ENCODE measurements at places on chromosomes 7 and 10.

DNA sequence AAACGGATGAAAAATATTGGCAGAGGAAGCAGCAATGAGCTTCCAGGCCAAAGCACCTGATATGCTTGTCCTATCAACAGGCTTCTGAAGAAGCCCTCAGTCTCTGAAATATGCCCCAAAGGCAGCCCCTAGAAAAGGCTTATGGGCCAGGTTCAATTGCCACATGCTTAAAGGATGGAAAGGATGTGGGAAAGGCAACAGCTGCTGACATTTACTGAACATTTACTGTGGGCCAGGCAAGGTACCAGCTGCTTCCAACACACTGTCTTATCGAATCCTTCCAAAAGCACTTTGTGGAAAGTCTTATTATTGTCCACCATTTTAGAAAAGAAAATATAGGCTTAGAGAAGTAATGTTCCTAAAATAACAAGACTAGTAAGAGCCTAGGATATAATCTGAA is 56.5 kb downstream of the DOCK4 start:
- no peak for DNase-seq

GRCh38 chr10:89062861-89063260 is 72.3 kb downstream of the FAS start:
- no peak for DNase-seq

DNA sequence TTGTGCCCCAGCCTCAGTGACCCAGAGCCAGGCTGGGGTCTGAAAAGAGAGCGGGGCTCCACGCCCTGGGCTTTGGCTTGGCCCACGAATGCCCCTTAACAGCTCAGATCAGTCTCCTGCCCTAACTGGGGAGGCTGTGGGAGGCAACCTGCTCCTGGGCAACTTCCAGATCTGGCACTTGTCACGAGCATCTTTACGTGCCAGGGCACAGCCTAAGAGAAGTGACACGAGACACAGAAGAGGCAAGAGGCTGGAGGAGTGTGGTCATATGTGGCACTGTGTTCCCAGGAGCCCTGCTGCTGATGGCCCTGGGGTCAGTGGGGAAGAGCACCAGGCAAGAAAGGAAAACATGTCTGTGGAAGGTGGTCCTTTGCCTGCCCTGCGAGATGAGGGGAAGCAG is 97.8 kb upstream of the BTBD16 start:
- DNase-seq: no peak

DNA sequence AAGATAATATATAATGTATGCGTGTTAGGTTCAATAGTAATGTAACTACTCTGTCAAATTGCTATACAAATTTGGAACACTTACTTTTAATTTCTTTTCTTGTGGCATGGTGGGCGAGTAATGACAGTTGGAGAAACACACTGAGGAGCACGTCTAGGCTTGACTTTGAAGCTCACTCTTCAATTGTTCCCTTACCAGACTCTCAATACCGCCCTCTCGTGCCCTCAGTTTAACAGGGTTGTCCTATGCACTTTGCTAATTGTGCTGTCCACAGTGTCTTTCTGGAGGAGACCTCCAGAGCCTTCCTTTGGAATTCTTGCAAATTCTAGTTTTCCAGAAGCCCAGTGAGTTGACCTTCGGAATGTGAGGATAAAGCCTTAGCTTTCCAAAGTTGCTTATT is 107.2 kb upstream of the RELN start:
- DNase-seq: no peak

- no peak for DNase-seq
Observed at GRCh38 chr7:29330136-29330535, 135.6 kb downstream of the CHN2 start.

DNA sequence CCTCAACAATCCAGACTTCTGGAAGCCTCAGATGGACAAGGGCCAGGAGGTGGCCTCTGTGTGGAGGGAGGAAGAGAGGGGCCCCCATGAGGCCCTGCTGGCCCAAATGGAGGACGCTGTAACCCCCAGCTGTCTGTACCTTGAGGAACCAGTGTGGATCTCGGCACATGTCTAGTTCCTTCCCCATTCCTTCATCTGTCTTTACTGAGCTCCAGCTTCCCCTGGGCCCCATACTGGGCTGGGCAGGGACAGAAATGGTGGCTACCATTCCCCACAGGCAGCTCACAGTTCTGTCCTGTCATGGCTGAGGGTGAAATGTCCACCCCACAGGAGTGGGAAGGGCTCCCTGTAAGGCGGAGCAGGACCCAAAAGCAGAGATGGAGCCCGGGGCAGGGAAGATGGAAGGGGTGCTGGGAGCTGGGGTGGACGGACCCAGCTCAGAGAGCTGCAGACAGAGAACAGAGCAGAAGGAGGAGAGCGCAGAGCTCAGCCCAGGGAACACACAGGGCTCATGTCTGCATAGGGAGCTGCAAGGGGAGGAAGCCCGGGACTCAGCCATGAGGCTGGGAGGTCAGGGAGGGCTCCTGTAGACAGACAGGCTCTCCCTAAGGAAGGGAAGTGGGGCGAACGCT is 22.8 kb downstream of the ANTXRL start:
- DNase-seq: no peak

DNA sequence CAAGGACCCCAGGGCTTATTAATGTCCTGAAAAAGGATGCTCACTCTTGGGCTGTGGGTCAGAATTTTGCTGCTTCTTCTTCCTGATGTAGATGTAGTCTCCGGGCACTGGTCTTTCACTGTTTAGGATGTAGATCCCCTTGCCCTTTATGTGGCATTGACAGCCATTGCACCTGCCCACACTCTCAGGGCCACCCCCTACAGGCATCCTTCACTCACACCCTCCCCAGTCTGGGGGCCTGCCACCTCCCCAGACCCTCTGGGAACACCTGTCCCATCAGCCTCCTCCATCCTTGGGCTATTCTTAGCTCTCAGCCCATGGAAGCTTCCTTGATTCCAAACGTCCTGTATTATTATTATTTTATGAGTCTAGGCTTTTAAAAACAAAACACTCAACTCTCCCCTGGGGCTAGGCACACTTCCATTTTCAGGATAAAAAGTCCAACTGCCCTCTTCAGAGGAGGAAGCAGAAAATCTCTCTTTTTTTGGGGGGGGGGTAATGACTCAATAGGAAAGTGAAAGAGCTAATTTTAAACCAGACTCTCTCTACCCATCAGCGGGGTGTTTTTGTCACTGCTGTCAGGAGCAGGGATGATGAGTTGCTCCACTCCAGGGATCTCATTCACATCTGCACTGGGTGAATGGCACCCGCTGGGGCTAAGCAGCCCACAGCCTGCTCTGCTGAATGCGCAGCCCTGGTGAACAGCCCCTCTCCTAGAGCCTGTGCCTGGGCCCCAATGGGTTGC is 11.5 kb upstream of the KLRG2 start:
- DNase-seq: no peak

DNA sequence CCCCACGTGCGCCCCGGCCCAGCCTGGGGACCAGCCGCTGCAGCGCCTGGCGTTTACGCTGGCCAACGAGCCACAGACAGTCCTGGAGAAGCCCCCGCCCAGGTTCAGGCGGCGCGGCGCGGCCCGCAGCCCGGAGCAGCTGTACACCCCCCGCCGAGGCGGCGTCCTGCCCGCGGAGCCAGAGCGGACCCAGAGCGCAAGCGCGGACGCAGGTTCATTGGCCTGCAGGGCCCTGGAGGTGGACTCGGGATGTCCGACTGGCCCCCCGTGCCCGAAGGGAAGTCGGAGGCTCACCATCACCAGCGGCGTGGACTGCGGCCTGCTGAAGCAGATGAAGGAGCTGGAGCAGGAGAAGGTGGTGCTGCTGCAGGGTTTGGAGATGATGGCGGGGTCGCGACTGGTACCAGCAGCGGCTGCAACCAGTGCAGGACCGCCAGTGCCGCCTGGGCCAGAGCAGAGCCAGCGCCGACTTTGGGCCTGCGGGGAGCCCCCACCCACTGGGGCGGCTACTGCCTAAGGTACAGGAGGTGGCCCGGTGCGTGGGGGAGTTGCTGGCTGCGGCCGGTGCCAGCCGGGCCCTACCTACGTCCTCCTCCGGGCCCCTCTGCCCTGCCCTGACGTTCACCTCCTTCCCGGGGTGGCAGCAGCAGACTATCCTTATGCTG is 72.0 kb upstream of the KCTD7 start:
- no peak for DNase-seq

- DNase-seq: no peak
Observed at GRCh38 chr7:33109758-33110238, 594 bp upstream of the RP9 start.

DNA sequence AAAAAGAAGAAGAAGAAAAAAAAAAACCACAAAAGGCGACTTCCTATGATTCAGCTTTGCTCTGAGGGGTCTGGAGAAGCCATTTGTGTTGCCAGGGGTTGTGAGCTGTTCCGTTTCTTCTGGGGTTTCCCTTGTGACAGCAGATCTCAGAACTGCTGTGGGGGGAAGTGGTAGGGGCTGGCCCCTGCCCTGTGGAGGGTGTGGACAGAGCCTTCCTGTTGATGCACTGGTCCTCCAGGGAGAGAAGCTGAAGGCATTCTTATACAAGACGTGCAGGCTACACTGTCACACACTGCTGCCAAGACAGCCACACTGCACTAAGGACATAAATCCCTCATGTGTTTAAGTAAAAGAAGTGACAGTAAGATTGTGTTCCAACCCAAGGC is 17.3 kb upstream of the CSGALNACT2 start:
- DNase-seq: peak; percentile 72

DNA sequence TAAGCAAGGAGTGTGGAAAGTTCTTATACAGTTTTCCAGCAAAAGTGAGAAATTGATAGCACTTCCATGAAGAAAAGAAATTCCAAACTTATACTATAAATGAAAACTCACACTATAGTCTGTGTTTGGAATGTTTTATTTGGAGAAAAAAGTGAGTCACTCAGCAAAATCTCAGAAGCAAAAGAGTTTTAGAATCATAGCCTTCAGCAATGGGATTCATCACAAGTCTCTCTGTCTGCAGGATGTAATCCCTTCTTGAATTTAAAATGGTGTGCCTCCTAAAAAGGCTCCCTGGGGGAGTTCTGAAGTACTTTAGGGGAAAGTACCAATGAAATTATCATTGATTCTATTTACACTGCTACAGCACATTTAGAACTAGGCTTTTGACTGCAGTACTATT is 756.4 kb downstream of the XPNPEP1 start:
- no peak for DNase-seq

DNA sequence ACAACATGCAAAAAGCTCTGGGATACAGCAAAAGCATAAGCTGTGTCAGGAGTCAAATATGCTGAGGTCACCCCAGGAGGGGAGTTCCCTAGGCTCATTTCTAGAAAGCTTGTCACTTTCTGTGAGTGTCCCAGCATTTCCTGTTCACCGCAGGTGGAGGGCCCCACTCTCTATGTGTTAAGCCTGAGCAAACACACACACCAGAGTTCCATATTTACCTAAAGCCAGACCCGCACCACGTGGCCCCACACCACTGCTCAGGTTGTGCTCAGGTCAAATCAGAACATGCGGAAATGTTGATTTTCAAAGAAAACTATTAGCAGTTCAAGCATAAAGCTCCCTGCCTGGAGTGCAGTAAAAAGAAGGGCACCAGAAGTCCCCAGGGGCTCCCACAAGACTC is 259.6 kb upstream of the PPP2R2D start:
- no peak for DNase-seq

DNA sequence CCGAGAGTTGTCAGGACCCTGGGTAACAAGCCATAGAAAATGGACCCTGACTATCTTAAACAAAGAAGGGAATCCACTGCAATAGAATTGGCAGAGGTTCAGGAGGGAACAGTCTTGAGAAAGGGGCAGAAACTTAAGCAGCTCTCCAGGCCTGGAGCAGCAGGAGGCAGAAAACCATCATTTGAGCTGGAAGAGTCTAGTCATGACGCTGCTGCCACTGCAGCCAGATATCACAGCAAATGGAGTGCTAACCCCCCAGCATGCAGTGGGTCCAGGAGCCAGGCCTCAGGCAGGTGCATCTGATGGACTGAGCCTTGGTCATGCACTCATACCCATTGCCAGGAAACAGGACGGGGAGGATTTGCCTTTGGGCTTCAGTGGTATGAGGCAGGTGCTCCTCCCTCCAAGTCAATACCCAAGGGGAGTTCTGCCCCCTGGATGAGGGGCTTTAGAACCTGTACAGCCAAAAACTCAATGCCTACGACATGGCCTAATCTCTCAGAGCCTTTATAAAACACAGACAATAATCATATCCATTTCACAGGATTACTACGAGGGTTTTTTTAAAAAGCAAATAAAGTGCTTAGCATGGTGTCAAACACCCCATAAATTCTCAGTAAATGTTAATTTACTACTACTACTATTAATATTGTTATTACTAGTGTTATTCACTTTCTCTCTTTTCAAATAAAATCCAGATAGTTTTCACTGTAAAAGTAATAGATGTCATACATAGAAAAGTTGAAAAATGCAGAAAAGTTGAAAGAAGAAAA is 30.7 kb downstream of the DUSP5 start:
- no peak for DNase-seq

- no peak for DNase-seq
Observed at GRCh38 chr10:14523286-14523685, 192.6 kb upstream of the FRMD4A start.

DNA sequence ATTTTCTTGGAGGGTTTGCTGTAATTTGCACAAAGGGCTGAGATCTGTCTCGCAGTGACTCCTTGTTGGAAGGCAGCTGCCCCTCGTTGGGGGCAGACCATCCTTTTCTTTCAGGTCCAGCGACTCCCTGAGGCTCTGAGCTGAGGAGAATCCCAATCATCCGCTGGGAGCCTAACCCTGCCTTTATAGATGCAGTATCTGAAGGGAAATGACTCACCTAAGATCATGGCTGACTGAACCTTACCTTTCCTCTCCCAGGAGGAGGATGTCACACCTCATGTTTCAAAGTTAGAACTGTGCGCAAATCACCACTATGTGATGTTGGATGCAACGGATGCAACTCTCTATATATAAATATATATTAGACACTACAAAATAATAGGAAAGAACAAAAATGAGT is 36.4 kb upstream of the MXI1 start:
- no peak for DNase-seq

GRCh38 chr7:150520145-150520544 is 5.5 kb downstream of the GIMAP7 start:
- no peak for DNase-seq

GRCh38 chr10:85532773-85533172 is 833.8 kb downstream of the GRID1 start:
- DNase-seq: no peak

DNA sequence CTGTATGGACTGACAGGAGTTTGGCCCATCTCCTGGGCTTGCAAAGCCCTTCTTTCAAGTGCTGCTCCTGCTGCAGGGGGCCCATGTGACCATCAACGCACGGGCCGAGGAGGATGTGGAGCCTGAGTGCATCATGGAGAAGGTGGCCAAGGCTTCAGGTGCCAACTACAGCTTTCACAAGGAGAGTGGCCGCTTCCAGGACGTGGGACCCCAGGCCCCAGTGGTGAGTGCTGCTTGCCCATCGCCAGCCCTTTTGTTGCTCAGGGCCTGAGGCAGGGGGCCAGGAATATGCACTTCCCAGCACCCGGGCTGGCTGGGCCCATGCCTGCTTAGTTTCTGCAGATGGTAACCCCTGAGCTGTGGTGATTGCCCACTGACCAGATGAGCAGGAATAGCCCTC is 8.7 kb downstream of the PGAM2 start:
- no peak for DNase-seq

Data from stimulated activated CD8-positive, alpha-beta memory T cell treated with anti-CD3 and anti-CD28 coated beads, Interleukin-15, amount 100 ng/mL, for 48 hours (primary cell).